ENCODE measurements at places on chromosomes 1 and 21. TPM values are rescaled to one million over a fixed set of nuclear protein-coding genes. Genes with fewer than 3 reads are reported as not detected.

GRCh38 chr1:178160736-178161475 lies 67.0 kb downstream of the RASAL2 start:
- no peak for DNase-seq

DNA sequence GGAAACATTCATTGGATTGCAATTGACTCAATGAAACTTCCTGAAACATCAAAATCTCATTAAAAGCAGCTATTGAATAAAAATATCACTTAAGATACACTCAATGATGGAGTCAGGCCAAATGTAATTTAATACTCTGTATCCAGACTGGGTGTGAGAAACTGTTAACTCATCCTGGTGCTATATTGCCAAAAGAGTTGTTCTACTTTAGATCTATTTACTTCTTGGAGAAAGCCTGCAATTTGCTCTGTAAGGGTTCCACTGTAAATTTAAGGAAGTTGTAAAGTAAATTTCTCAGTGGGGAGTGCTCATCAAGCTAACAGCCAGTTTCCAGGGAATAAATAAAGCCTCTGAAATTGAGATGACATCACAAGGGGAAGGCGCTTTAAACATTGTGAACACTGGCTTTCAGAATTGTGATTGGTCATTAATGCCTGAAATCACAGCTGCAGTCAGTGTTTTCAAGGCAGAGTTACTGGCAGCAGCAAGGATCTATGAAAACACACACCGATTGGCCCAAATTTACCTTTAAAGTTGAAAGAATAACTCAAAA lies 91.4 kb downstream of the OLFM3 start:
- DNase-seq: no peak

- no peak for DNase-seq
Observed at GRCh38 chr1:48526008-48526710, 54.2 kb upstream of the SPATA6 start.

GRCh38 chr1:110770832-110771231 lies 96.1 kb upstream of the KCNA3 start:
- no peak for DNase-seq

The KIF21B gene
- total RNA-seq: 5.9 TPM

The ATP1A4 gene
- total RNA-seq: not detected

The GBP3 gene
- 95.4 TPM for total RNA-seq

DNA sequence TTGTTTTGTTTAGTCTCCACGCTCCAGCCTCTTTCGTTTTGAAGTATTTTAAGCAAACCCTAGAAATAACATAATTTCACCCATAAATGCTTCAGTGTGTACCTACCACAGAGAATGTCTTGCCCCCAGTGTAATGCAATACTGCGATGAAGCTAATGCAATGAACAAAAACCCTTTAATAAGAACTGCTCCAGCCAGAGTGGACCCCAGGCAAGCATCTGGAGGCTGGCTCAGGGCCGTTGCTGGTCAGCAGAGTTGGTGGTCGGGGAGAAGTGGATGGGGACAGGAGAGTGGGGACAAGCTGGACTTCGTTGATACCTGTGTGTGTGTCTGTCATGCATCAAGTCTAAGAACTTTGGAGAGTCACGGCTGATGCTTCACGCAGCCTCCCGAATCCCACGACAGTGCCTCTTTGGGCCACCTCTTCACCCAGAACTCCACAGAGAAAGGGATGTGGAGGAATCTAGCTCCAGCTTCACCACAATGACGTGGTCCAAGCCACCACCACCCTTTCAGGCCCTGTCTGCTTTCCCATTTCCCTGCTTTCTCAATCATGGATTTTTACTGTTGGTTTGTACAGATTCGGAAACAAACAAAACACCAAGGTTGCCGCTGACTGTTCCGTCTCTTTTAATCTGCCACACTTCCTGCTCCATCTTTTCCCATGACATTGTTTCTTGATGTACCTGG lies 108.6 kb upstream of the ERRFI1 start:
- DNase-seq: no peak

DNA sequence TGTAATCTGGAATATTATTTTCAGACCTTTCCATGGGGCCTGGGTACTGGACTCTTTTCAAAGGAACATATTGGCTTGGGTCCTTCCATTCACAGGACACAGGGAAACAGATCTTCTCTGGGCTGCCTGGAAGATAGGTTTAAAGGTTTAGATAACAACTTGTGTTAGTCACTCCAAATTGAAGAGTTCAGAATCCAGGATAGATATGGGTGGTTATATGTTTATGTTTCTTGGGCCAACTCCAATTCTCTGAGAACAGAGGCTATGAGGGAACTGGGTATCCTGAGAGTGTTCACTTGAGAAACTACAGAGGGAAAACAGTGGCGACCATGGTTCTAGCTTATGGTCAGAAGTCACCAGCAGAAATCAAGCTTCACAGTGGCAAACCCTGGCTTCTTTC lies 8.7 kb upstream of the PIGM start:
- no peak for DNase-seq

DNA sequence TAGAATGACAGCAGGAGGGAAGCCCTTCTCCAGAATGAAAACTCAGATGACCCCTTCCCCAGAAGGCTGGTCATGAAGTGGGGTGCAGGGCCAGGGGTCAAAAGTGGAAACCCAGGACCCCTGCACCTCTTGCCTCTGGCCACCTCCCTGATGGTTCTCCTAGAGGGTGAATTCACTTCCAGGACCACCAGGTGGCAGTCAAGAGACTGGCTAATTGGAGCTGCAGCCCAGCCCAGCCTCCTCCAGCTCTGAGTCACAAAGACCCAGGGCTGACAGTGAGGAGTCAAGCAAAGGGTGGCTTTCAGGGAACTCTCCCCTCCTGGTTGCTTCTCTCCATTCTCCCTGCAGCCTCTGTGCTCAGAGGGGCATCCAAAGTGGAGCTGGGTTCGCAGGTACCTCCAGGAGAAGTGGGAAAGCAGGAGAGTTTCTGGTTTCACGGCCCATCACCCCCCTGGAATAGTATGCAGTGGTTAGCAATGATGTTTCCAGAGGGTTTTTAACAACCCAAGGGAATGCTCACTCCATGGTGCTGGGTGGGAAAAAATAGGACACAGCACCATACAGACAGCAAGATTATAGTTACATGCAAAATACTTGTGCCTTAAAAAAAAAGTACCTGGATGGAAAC lies 6.1 kb upstream of the EPHB2 start:
- DNase-seq: peak; percentile 86

DNA sequence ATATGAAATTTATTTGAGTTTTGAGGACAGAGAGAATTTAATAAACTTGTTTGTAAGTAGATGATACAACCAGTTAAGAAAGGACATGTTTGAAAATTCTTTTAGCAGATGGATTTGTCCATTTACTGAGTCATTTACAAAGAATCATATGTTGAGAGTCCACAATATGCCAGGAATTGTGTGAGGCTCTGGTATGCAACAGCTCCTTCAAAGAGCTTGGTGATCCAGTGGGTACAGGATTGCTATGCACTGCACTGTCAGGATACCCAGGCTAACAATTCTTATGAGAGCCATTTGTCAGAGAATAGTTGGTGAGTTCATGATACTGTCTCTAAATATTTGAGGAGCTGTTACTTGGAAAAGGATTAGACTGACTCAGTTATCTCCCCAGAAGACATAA lies 11.0 kb downstream of the DNM3 start:
- DNase-seq: no peak

- no peak for DNase-seq
Observed at GRCh38 chr1:67158401-67158800, 7.9 kb upstream of the IL23R start.

DNA sequence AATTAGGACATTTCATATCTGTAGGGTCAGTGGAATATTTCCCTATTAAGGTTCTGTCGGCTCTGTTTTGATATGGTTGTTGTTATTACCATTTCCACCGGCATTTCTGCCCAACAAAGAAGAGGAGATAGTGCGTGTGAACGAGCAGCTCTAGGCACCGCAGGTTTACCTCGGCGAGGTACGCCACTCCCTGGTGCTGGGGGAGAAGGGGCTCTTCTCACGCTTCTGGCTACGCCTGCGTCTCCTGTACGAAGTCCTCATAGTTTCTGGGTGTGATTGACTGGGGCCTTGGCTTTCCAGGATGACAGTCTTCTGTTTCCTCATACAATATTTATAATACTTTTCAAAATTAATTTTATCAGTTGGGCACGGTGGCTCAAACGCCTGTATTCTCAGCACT lies 54.4 kb upstream of the DIP2A start:
- DNase-seq: no peak

DNA sequence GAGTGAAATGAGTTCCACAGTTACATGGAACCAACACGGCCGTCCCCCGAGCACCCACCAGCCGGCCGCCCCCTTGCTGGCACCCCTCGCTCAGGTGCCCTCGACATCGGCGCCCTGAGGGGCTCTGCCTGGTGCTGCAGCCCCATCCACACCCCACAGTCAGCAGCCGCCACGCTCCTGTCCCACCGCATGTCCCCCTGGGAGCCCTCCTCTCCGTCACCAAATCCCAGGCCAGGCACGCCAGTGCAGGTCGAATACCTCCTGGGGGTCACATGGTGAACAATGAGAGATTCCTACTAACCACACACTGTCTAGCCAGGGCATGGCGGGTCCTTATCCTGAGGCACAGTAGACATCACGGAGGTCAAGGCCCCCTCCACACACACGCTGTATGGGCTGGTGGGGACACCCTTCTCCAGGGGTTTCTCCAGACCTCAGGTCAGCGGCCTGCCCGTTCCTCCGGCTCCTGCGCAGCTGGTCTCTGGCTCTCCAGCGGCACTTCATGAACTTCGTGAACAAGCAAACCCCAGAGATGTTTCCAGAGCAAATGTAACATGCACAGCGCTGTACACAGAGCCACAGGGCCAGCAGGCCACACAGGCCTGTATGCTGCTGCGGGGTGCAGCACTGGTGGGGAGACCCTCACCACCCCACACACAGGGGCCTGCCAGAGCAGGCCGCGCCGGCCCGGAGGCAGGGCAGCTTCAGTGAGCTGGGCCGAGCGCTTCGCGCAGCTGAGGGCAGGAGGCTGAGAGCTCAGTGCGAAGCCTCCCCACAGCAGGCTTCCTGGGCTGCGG lies 21.8 kb downstream of the POFUT2 start:
- DNase-seq: no peak

The ARTN gene
- 0.39 TPM for total RNA-seq

The PMVK gene
- total RNA-seq: 47.3 TPM

The GBP5 gene
- 0.54 TPM for total RNA-seq

The CSF3R gene
- total RNA-seq: not detected

- DNase-seq: no peak
Observed at GRCh38 chr21:36247316-36248010, 72.5 kb upstream of the MORC3 start.

DNA sequence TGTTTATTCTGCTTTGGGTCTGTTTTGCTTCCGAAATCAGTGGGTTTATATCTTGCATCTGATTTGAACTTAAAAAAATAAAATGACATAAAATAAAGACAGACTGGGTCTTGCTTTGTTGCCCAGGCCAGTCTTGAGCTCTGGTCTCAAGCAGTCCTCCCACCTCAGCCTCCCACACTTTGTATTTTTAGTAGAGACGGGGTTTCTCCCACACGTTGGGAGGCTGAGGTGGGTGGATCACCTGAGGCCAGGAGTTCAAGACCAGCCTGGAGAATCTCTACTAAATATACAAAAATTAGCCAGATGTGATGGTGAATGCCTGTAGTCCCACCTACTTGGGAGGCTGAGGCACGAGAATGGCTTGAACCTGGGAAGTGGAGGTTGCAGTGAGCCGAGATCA lies 5.9 kb downstream of the ZYG11A start:
- no peak for DNase-seq

DNA sequence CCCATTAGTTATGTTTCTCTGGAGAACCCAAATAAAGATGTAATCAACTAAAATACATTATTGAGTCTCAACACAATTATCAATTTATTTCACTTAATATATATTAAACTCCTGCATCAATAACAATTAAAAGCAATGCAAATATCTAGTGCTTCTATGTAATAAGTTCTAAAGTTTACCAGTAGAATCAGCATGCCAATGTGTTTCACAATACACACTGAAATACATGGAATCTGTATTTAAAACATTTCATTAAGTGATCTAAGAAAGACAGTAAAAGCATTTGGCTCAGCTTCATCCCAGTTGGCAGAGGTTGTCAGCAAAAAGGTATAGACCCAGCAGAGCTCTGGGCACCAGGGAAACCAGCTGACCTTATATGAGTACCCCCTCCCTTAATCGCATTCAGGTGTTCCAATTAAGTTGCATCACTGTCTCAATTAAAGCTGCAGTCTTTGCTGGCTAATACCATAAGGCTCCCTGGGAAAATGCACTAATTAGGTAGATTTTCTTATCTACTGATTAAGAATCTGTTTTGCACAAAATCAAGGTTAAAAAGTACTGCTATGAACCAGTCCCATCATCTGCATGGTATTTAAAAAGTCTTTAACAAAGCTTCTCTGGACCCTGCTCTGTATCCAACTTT lies 63.1 kb downstream of the NIBAN1 start:
- DNase-seq: no peak

The KCNA2 gene
- total RNA-seq: not detected

The GNG4 gene
- 11.6 TPM for total RNA-seq

GRCh38 chr1:94973309-94973922 lies 46.5 kb upstream of the CNN3 start:
- DNase-seq: no peak

The GBP6 gene
- total RNA-seq: 0.12 TPM

DNA sequence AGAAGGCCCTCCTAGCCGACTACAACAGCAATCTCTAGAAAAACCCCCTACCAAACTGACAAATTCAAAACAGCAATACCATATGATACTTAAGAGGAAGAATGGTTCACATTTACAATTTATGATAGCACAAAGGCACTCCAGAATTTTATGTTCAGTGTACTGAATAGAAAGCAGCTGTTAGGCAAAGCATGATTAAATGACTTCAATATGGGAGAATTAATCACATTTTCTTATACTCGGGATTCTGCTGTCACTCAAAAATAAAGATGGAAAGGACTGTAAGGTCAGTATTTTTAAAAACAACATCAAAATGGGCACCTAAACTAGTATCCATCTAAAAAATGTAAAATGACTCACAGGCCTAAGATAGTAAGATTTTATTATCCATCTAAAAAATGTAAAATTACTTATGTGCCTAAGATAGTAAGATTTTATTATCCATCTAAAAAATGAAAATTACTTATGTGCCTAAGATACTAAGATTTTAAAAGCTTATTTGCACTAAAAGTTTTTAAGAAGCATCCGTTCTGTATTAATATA lies 198.5 kb downstream of the SMYD3 start:
- no peak for DNase-seq

- DNase-seq: no peak
Observed at GRCh38 chr1:111062081-111062480, 77.8 kb downstream of the DRAM2 start.

GRCh38 chr21:28944296-28944695 lies 48.4 kb downstream of the LTN1 start:
- no peak for DNase-seq

The TAF1A gene
- 16.4 TPM for total RNA-seq

GRCh38 chr1:40783001-40783905 lies at the start of gene KCNQ4:
Gene KCNQ4 (plus strand): TSS chr1:40783787. CDS start chr1:40784094, 307 bp downstream.
- DNase-seq: peak; percentile 47

- DNase-seq: no peak
Observed at GRCh38 chr1:100494393-100495084, 43.4 kb upstream of the GPR88 start.

DNA sequence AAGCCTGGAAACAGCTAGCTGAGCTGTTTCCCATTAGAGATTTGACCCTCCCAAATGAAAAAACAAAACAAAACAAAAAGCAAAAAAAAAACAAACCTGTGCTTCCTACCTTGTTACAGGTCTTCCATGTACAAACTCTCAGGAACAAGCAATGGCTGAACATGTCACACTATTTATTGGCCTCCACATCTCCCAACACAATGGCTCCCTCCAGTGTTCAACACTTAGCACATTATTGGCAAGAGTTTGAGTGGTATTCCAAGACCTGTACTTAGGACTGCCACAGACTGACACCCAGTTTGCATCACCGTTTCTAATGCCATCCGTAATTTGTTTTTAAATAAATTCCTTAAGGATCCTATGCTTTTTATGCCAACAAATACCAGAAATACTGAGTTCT lies 195.0 kb upstream of the OLFM3 start:
- DNase-seq: peak; percentile 19

The RAB4A gene
- 78.7 TPM for total RNA-seq

Data from Calu3 (cell line).